Effector CD4-positive, alpha-beta T cell (primary cell): ENCODE measurements at places on chromosomes 7 and 10.

- DNase-seq: peak; percentile 20
These were observed 1.9 kb upstream of the ARL4A start for GRCh38 chr7:12685550-12685949.

GRCh38 chr10:132907821-132908620 lies 34.3 kb downstream of the CFAP46 start:
- no peak for DNase-seq

GRCh38 chr10:133104068-133104962 lies 16.6 kb downstream of the ADGRA1 start:
- DNase-seq: no peak

DNA sequence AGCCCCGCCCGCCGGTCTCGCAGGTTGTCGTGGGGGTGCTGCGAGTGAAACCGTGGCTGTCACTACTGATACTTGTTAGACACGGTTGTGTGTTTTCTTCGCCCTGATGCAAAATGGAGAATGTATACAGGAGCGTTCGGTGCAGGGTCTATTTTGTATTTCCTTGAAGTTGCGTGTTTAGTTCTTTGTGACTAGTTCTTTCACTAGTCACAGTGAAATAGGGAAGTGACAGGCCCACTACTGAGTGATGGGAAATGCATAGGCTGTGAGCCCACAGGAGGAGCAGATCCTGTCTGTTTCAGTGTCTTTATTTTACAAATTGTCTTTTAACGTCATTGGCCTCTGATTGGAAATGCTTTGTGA lies 675 bp downstream of the ABRAXAS2 start:
- DNase-seq: peak; percentile 4

DNA sequence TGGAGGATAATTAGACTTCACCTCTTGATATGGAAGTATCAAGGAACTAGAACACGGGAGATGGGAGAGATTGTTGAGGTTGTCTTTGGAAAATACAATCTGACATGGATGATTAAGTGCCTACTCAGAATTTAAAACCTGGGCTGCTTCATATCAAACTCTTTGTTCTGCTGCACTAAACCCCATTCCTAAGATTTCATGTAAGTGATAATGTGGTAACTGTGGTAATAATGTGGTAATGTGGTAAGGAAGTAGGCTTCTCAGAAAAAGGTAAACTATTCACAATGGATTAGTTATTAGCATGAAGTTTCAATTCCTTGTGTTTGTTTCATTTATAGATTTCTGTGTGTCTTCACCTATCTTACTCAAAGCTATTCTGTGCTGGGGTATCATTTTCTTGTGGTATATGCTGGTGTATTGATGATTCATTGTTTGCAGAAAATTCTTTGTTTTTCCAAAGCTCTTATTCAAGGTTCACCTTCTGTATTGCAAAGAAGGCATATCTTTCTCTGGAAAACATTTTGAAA lies 129.9 kb upstream of the TAC1 start:
- DNase-seq: no peak

GRCh38 chr10:119029613-119030420 lies at the start of gene NANOS1:
NANOS1 (plus strand) TSS chr10:119029714; CDS start chr10:119029802, 88 bp downstream.
- DNase-seq: no peak
